ENCODE measurements at places on chromosomes 1 and 21.

DNA sequence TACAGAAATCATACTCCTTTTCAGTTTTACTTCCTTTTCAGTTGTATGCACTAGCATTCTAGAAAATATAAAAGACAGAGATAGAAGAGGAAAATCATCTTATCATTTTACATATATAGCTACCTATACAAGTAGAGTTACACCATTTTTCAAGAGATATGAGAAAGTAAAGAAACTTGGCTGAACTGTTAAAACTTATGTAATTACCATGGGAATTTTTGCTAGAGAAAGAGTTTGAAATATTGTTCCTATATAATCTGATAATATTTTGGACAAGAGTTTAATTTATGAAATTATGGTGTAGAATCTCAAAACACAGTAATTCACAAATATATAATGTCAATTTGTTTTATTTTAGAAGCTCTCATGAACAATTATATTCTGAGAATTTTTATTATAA is 180.8 kb downstream of the PLPPR4 start:
- no peak for DNase-seq

GRCh38 chr1:25540750-25541342 is 2.6 kb upstream of the LDLRAP1 start:
- no peak for DNase-seq

DNA sequence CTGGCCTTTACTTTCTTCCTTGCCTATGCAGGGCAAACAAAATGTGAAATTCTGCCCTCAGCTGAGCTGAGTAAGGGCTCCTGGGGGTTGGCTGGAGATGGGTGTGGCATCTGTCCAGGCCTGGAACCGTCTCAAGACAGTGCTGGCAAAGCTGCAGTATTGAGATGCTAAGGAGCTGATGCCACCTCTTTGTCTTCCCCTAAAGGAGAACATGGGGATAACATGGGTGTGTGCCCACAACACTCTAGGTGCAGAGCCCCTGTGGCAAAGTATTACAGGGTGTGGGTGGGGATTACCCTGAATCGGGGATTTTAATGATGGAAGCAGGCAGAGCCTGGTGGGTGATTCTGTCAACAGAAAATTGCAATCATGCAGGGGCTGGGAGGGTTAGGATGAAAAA is 2.5 kb upstream of the ST3GAL3 start:
- DNase-seq: no peak

DNA sequence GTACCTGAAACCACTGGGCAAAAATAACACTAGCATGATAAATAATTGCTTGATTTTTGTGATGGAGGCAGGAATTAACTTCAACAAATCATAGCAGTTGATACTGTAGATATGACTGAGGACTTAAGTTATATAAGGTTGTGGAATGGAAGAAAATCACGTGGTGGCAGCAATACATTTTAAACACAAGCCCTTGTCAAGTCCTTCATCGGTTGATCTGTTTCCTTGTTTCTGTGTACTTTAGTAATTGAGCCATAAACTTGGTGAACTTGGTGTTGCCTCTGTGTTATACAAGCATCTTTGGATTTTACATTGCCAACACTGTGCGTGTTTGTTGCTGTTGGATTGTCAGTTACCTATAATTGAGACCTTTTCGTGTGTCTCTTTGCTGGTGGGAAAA is 114.4 kb downstream of the CAMTA1 start:
- no peak for DNase-seq

- DNase-seq: peak; percentile 73
Observed at GRCh38 chr1:44808938-44809917, 905 bp downstream of the BTBD19 start.

- DNase-seq: no peak
Observed at GRCh38 chr1:205224736-205225135, 3.0 kb upstream of the TMCC2 start.

GRCh38 chr1:3609016-3609768 is 2.1 kb downstream of the MEGF6 start:
- DNase-seq: no peak

DNA sequence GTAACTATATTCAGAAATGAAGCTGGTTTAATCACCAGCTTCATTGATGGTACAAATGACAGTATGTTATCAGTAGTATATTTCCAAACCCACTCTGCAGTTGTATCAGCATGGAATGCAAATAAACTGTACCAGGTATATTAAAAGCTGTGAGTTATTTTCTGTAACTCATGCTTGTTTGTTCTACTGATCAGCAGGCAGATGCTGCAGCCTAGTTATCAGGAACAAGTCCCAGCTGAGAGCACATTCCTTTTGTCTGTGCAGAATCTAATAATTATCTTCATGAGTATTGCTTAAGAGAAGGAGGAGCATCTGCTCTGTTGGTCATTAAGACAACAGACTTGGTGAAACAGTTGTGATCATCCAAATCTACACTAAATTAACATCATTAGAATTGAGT is 1331.1 kb downstream of the MRPL39 start:
- DNase-seq: no peak

GRCh38 chr21:36145259-36145658 is 10.4 kb downstream of the CBR3 start:
- DNase-seq: no peak

- peak; percentile 27 for DNase-seq
Observed at GRCh38 chr1:116763787-116764465, 9.7 kb downstream of the CD2 start.

- no peak for DNase-seq
Observed at GRCh38 chr1:97137862-97138514, 416.4 kb downstream of the PTBP2 start.

- no peak for DNase-seq
Observed at GRCh38 chr1:61641578-61642336, 83.2 kb downstream of the TM2D1 start.

- no peak for DNase-seq
Observed at GRCh38 chr1:58496042-58496441, 50.5 kb downstream of the OMA1 start.

GRCh38 chr1:17630048-17630830 is 90.7 kb downstream of the ARHGEF10L start:
- DNase-seq: no peak

- no peak for DNase-seq
Observed at GRCh38 chr1:43034778-43035177, 76.1 kb upstream of the SLC2A1 start.

GRCh38 chr1:223413216-223413615 is 20.0 kb downstream of the CCDC185 start:
- no peak for DNase-seq

GRCh38 chr21:14962217-14962616 is 102.6 kb downstream of the NRIP1 start:
- DNase-seq: no peak

DNA sequence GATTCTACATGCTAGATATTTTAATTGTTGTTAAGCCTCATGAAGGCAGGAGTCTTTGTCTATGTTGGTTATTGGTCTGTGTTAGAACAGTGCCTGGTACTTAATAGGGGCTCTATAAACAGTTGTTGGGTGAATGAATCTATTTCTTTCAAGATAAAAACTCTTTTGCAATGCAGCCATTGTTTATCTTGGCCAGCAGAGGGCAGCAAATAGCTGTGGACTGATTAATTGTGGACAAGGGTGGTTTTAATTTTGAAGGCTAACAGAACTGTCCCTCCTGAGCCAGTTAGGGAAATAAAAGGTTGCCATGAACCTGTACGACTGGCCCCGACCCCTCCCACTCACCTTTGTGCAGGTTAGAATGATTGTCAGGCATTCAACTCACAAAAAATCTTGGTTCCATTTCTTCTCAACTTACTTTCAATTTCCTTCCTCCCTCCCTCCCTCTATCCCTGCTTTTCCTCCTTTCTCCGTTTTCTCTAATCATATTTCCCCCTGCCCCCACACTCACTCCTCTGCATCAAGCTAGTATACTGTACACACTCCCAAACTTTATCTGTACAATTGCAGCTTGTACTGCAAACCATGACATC is 66.3 kb upstream of the DIRAS3 start:
- no peak for DNase-seq
